ENCODE measurements at places on chromosomes 5 and 9.

- no peak for DNase-seq
Observed at GRCh38 chr5:108084105-108084504, 297.8 kb downstream of the FBXL17 start.

GRCh38 chr5:150771034-150771795 lies 7.3 kb upstream of the SMIM3 start:
- DNase-seq: no peak

- DNase-seq: no peak
Observed at GRCh38 chr9:133657120-133657661, 21.0 kb downstream of the DBH start.

DNA sequence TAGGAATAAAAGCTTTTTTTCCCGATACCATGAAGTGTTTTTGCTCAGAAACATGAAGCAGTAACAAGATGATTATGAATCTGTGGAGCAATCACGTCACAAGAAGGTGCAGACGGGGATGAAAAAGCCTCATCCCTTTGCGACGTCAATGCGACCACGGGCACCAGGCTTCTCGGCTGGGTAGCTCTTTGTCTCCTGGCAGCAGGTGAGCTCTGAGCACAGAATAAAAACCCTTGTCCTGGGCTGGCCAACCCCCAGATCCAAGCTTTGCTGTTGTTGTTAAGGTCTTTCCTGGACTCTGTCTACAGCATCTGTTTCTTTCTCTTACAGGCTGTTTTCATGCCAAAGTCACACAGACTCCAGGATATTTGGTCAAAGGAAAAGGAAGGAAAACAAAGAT lies 113.8 kb downstream of the ANKRD18B start:
- DNase-seq: no peak

DNA sequence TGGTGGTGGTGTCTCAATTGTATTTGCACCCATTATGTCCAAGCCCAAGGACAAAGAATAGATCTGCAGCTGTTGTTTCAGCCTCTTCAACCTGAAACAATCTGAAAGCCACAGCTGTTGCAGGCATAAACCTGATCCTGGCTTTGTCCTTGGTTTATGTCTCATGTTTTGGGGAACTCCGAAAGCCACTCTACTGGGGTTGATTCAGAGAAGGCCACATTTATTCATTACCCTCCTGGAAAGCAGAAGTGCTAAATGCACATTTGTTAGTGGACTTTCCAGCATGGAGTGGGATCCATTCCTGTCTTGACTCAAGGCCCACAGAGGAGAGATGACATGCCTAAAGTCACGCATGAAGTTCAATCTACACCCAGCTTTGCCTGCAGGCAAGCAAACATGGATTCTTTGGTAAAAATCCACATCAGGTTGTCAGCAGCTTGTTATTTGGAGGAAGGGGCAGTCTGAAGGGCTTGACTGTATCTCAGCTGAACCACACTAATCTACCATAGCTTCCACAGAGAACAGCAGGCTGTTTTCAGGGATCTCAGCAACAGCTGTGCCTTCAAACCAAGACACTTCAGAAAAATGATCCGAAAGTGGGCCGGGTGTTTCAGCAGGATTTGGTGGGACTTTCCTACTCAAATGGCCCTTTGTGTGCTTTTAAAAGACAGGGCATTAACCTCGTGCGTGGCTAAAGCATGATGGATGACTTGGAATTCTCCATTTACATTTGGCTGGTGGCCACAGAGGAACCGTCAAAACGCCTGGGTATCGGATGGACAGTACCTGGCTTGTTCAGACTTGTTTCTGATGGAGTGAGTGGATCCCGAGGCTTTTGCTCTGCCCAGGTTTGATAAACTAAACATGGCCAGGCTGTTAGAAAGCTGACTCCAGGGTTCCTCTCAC lies 36.2 kb upstream of the ADAM19 start:
- no peak for DNase-seq

DNA sequence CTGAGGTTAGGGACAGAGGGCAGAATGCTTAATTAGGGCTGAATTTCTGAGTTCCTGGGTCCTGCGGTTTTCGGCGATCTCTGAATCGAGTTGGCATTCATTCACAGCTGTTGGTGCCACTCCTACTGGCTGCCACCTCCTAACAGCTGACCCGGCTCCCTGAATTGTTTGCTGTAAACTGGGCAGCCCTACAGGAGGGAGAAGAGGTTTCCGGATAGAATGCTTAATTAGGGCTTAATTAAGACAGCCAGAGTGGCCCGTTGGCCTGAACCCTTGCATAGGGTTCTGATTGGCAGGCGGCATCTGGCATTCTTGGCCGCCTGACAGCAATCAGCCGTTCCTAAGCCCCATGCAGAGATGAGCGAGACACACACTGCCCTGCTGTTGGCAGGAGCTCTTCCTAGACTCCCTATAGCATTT lies 25.7 kb downstream of the FRMPD1 start:
- no peak for DNase-seq

- DNase-seq: no peak
Observed at GRCh38 chr5:10827571-10827970, 66.5 kb upstream of the DAP start.

GRCh38 chr5:68374796-68375518 lies 159.4 kb downstream of the PIK3R1 start:
- no peak for DNase-seq

DNA sequence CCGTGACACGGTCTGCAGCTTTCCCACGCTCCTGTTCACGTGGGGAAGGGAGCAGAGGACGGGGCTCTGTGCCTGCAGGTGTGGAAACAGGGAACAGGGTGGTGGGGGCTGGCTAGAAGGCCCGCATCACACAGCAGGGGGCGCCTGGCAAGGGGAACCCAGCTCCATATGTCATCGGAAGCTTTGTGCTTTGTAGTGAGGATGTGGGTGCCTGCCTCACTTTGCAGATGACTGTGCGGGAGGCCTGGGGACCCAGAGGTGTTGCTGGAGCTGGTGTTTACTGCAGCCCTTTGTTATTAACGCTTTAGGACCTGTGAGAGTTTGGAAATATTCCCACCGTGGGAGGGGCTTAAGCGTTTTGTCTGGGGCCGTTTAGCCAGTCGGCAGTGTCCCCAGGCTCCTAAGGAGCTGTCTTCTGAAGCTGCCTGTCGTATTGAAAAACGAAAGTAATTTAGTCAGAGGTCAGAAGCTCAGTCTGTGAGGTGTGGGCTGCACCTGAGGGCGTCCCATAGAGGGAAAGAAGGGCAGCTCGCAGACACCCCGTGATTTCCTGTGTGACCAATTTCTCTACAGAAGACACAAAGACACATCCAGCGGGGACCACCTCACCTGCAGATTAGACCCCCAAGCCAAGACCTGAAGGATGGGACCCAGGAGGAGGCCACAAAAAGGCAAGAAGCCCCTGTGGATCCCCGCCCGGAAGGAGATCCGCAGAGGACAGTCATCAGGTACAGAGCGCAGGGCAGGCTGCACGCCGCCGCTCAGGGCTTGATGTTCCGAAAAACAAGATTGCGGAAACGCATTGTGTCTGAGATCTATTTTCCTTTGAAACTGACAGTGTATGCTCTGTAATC lies 9.1 kb downstream of the MAN1B1 start:
- DNase-seq: peak; percentile 86

GRCh38 chr5:98214240-98215051 lies 559.0 kb upstream of the RGMB start:
- no peak for DNase-seq

DNA sequence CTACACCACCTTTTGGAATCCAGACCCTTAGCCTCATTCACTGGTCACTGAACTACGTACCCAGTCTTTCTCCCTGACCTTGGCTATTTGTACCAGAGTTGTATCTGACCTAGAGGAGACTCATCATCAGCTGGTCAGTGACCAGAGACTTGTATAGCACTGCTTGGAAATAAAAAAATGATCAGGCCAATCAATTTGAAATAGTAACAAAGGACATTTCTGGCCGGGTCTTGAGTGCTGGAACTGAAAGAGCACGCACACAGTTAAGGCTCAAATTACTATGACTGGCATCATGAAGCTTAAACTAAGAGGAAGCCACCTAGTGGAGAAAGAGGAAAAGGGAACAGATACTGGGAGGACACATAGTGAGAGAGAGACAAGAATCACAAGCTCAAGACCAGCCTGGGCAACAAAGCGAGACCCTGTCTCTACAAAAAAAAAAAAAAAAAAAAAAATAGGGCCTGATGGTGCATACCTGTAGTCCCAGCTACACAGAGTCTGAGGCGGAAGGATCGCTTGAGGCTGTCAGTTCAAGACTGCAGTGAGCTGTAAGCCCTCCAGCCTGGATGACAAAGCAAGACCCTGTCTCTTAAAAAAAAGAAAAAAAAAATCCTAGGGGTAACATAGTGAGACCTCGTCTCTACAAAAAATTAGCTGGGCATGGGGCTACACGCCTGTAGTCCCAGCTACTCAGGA lies 12.8 kb upstream of the SRP19 start:
- no peak for DNase-seq

- no peak for DNase-seq
Observed at GRCh38 chr9:125415583-125416460, 154.2 kb downstream of the GAPVD1 start.

- DNase-seq: no peak
Observed at GRCh38 chr9:136242918-136243525, 2.6 kb downstream of the QSOX2 start.

DNA sequence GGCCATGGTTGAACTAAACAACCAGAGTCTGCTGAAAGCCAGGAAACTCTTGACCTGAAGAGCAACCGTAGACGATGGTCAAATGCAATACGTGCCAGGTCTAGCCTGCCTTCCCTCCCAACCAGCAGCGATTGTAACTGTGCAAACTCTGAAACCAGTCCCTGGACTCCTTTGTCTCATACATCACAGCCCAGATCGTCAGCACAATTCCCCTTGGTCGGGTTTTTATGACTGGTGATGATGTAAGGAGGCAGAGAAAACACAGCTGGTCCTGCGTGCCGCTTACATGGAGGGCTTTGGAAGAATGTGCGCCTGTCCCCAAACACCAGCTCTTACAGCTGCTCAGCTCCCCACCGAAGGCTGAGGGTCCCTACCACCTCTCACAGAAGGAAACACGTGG lies 24.6 kb downstream of the SMIM23 start:
- no peak for DNase-seq

GRCh38 chr5:157924490-157924889 lies 65.5 kb upstream of the CLINT1 start:
- no peak for DNase-seq

DNA sequence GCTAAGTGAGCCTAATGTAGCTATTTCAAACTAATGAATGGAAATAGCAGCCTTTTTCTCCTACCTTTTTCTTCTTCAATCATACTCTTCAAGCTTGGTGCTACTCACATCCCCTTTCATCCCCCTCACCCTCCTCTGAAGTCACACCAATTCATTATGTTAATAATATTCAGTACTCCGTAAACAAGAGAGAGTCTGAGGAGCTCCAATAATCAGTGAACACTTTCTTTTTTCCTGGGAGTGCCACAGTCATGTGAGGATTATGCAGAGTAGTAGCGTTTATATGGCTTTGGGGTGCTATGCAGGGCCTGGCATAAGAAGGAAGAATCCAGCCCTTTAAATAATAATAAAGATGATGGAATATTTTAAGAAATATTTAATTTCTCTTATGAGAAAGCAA lies 354.3 kb upstream of the CTNND2 start:
- no peak for DNase-seq

GRCh38 chr5:172954751-172955159 lies 4.5 kb upstream of the RPL26L1 start:
- no peak for DNase-seq

GRCh38 chr9:79613145-79613544 lies 41.4 kb downstream of the TLE4 start:
- DNase-seq: no peak

- DNase-seq: no peak
Observed at GRCh38 chr9:14992516-14992915, 82.3 kb upstream of the FREM1 start.

DNA sequence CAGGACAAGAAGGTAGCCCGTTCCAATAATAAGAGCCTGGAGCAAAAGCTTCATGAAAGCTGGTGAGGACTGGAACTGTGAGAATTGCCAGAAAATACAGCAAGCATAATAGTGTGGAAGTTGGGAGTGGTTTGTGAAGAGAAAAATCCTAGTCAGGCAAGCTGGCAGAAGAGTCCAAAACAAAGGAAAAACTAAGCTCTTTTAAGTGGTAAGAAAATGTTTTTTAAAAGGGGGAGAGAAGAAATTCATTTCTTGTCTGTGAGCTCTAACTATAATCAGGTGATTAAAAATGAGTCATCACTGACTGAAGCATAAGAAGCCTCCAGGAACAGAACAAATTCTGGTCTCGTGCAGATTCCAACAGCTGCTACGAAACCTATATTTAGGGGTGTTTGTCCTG lies 102.6 kb downstream of the CAAP1 start:
- no peak for DNase-seq

- DNase-seq: no peak
Observed at GRCh38 chr9:106622164-106622487, 240.8 kb upstream of the ZNF462 start.

- DNase-seq: no peak
Observed at GRCh38 chr5:40389591-40389990, 290.1 kb upstream of the PTGER4 start.

DNA sequence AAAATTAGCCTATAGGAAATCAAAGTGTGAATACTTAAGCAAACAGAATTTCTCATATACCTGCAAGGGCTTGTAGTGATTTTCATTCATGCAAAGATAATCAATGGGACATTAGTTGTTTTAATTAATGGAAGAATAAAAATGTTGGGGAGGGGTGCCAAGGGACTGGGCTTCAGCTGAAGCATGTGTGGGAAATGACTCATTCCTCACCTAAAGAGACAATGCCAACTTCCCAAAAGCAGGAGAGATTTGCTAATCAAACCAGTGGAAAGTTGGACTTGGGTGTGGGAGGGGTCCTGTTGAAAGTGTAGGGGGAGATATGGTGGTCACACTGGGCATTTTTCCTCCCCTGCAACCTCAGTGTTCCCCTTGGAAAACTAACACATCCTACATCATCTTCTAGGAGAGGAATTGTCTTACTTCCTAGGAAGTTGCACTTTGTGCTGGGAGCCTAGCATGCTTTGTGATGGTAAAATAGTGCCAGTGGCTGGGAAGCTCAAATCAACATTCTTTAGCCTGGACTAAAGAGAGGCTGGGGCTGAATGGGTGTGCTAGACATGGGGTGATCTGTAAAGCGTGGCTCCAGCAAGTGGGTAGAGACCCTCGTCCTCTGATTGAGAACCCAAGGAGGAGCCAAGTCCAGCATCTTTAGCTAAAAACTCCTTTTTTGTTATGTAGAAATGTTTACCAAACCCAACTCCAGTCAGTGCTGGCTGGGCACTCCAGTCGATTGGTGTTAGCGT lies 6.4 kb upstream of the LHX2 start:
- DNase-seq: no peak

DNA sequence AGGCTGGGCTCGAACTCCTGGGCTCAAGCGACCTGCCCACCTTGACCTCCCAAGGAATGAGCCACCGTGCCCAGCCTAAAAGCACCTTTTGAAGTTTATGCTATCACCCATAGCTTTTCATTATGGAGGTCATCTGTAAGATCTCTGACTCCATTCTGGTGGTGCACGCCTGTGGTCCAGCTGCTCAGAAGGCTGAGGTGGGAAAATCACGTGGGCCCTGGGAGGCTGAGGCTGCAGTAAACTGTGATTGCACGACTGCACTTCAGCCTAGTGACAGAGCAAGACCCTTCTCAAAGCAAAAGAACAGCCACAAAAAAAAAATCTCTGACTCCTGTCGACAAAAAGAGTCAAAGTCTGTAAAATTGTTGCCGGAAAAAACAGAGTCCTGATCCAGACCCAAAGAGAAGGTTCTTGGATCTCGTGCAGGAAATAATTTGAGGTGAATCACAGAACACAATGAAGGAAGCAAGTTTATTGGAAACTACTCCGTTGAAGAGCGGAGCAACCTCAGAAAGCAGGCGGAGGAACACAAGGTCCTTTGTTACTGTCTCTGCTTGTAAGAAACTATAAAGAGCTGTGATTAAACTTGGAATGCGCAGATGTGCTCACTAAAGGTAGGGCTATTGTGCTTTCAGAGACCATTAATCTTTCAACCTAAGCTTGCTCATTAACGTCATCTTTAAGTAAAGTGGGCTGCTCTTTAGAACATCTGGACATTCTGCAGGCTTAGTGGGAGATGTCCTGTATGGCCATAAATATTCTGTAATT lies 2.0 kb upstream of the HAUS6 start:
- no peak for DNase-seq
